ENCODE measurements at places on chromosomes 2 and 18. TPM values are rescaled to one million over a fixed set of nuclear protein-coding genes. Genes with fewer than 3 reads are reported as not detected.

GRCh38 chr2:233307565-233307964 lies at the start of gene SAG:
Gene SAG, plus strand, starts transcription at chr2:233307816. Its CDS starts 1,374 bp downstream, at chr2:233309190.
- no peak for DNase-seq

GRCh38 chr2:64330281-64331113 lies 123.5 kb upstream of the LGALSL start:
- DNase-seq, result peak; percentile 73

The TBR1 gene
- under 0.01 TPM for total RNA-seq

- no peak for DNase-seq
These were observed 333.9 kb downstream of the PDE11A start for GRCh38 chr2:177738461-177739235.

GRCh38 chr2:12457831-12458230 lies 258.9 kb upstream of the TRIB2 start:
- DNase-seq, result no peak

The NAT8 gene
- total RNA-seq, result not detected

- DNase-seq, result no peak
These were observed 457.6 kb downstream of the BCL11A start for GRCh38 chr2:60095903-60096302.

The ACVR1 gene
- total RNA-seq, result 17.1 TPM

The TNS1 gene
- total RNA-seq, result 2.0 TPM

DNA sequence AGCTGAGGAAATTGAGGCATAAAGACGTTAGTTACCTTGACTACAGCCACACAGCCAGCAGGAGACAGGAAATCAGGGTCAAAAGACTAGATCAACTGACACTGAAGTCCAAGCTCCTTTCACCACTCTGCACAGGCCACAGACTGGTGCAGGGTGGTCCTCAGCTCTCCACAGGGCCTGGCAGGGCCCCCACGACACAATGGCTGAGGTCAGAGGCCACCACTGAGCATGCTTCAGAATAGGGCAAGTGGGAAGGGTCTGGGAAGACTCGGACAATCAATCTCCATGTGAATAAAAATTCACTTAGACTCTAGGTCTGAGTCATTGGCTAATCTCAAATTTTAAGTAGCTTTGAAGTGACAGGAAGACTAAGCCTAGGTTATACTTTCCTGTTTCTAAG lies 201.7 kb downstream of the ALK start:
- DNase-seq, result no peak

GRCh38 chr2:180933332-180933731 lies 47.1 kb upstream of the UBE2E3 start:
- DNase-seq, result no peak
